ENCODE measurements at places on chromosomes 4 and X. TPM values are rescaled to one million over a fixed set of nuclear protein-coding genes. Genes with fewer than 3 reads are reported as not detected.

TACC3 gene
- total RNA-seq = 3.2 TPM

TENM3 gene
- 6.3 TPM for total RNA-seq

NLGN3 gene
- 1.5 TPM for total RNA-seq

MAGEA9 gene
- total RNA-seq = not detected

GRIPAP1 gene
- 15.7 TPM for total RNA-seq

DRD5 gene
- not detected for total RNA-seq

ZIC3 gene
- total RNA-seq = not detected

ZCCHC12 gene
- not detected for total RNA-seq

BTK gene
- total RNA-seq = not detected

PRRG3 gene
- total RNA-seq = 0.49 TPM

CXorf58 gene
- not detected for total RNA-seq

GRCh38 chr4:73603271-73603710, 16.9 kb downstream of the RASSF6 start:
- DNase-seq = peak; percentile 85

GRCh38 chrX:65034668-65035445, 58.6 kb upstream of the ZC4H2 start:
- DNase-seq = peak; percentile 60

DNA sequence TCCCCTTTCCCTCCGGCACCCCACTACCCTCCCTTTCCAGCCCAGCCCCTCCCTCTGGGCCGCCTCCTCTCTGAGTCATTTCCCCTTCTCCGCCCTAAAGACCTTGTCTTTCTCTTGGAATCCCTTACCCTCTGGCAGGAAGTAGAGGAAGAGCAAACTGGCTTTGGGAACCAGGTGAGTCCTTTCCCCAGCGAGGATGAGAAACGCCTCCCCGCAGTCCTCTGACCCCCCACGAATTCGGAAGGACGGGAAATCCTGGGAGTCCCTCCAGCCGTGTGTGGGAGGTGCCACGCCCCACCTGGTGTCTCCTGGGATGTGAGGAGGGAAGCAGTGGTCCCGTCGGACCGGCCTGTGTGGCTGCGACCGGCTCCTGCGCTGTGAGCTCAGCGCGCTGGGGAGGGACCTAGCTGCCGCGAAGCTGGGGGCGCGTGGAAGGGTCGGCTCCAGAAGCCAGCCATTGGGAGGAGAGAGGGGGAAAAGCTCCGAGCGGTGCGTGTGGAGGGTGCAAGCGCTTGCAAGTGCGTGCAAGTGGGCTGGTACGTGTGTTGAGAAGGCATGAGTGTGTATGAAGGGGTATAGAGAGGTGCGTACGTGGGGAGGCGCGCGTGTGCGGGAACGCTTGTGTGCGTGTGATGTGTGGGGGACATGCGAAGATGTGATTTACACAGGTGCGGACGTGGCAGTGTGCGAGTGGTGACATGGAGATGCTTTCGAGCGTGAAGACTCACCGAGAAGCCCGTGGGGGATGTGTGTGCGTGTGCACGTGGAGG, 46.3 kb downstream of the TEX13B start:
- DNase-seq = no peak

DNA sequence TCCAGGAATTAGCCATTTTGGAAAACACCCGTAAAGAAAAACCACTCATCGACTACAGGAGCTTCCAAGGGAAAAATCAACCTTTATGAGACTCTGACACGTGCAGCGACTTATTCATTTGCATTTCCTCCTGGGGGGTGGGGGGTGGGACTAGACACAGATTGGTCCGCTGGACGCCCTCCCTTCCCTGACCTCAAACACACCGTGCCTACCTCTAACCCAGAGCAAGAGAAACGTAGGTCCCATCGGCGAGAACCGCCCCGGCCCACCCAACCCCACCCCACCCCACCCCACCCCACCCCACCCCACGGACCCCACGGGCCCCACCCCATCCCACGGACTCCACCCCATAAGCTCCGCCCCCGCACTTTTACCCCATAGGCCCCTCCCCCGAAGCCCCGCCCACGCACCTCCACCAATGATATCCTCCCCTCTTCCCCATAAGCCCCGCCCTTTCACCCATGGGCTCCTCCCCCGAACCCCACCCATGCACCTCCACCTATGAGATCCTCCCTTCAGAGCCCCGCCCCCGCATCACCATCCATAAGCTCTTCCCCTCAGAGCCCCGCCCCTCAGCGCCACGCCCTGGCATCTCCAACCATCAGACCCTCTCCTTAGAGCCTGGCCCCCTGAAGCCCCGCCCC, 1.1 kb downstream of the GTPBP6 start:
- no peak for DNase-seq

DNA sequence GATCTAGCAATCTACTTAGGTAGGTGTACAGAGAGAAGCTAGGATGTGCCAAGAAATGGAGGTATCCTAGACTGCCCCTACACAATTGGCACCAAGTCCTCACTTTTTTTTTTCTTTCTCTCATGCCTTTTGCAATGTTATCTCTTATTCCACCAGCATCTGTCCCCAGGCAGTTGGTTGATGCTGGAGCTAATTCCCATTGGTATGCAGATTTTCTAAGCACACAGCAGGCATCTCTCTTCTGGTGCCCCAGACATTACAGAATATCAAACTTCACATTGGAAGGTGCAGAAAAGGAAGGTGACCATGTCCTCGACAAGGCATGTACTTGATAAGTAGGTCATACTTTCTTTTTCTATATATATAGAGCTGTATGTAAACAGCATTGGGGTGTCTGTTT, 21.6 kb downstream of the LUZP4 start:
- DNase-seq = no peak

GRCh38 chr4:143539670-143540023, 26.1 kb downstream of the SMARCA5 start:
- no peak for DNase-seq

DNA sequence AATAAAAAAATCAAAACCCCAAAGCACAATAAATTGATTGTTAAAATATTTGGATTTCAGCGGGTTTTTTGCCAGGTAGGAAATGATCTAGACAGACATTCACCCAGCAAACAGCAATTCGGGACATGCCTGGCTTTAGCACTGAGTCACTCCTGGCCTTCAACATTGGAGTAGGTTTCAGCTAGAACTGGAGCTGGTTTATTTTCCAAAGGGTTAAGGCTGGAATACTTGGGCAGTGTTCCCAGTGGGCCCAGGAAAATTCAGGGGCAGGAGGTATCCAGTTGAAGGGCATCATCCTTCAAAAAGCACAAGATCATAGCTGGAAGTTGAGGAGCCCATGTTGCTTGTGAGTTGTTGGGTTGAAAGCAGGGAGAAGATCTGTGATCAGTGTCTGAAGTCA, 41.0 kb downstream of the TXLNG start:
- peak; percentile 56 for DNase-seq

- DNase-seq = no peak
Measured at GRCh38 chr4:130361616-130362015, 1265.7 kb downstream of the C4orf33 start.

DNA sequence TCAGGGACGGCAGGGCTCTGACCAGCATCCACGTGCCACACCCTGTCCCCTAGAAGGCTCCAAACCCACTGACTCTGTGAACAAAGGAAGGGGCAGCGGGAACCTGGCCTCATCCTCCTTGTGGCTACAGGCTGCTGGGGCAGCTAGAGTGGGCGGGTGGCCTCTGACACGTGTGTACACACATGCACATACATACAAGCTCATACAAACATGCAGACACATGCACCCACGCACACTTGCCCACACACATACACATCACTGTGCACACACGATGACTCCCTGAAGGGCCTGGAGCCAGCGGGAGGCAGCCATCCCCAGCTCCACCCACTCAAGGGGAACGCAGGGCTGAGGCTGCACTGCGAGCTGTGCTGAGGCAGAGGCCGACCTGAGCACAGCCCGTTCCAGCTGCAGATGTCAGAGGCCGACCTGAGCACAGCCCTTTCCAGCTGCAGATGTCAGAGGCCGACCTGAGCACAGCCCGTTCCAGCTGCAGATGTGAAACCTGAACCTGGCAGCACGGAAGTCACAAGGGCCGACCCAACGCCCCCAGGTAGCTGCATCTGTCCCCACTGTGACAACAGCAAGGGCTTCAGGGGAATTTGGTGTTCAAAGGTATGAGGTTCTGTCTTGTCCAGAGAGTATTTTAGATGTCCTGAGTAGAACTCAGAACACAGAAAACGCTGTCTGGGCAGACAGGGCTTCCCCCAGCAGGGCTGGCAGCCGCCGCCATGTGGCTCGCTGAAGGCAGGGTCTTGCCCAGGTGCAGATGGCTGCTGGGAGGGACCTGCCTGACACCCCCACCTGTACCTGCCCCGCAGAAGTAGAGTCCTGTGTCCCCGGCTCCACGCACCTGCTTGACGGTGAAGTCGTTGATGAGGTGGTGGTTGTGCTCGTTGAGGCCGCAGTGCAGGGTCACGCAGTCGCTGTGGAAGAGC, 33.5 kb downstream of the CTBP1 start:
- DNase-seq = no peak

DNA sequence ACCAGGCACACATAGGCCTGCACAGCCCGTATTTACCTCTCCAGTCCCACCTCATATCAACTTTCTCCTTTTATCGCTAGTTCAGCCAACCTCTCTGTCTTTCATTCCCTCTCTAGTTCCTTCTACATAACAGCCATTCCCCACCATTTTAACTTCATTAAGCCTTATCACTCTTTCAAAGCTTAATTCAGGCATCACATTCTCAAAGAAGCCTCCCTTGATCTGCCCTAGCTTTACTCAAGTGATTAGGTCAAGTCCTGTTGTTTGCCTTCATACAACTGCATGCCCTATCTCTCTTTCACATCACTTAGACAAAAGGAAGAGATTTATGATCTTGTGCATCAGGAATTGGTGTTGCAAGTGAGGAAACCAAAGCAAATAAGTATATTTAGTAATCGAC, 74.2 kb downstream of the ALPK1 start:
- no peak for DNase-seq

DNA sequence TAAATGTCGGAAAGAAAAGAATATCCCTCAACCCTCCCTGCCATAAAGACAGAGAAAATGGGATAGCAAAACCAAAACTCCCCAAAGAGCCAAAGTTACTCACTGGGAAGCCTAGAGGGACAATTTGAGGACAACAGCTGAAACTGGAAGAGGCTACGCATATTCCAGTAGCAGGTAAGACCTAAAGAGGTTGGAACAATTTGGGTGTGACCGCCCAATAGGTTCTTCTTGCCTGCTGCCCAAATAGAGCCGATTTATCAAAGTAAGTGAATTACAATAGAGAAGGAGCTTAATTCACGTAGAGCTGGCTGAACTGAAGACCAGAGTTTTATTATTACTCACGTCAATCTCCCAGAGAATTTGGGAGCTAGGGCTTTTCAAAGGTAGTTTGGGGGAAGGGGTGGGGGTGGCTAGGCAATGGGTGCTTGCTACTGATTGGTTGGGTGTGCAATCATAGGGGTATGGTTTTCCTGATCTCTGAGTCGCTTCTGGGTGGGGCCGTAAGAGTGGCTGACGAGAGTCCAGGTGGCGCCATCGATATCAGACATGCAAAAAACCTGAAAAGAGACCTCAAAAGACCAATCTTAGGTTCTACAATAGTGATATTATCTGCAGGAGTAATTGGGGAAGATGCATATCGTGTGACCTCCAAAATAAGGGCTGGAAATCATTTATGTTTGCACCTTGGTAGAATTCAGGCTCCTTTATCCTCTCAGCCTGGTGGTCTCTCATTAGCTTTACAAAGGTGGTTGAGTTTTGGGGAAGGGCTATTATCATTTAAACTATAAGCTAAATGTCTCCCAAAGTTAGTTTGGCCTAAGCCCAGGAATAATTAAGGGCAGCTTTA, 39.0 kb upstream of the SLC7A3 start:
- no peak for DNase-seq

GRCh38 chr4:5942947-5943346, 50.1 kb upstream of the CRMP1 start:
- DNase-seq = no peak

DNA sequence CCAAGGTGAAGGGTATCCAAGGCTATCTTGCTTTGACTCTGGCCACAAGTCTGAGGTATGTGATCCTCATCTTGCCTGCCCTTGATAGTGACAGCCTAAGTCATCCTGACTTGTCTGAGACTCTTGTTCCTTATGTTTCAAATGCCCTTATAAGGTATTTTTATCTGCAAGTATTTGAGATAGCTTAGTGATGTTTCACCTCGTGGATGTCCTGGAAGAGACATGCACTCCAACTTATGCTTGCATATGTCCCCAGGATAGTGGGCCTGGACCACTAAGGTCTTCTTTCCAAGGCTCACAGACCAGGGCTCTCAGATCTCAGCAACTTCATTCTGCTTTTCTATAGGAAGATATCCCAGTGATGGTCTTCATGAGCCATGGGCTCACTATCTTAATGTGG, 120.5 kb upstream of the WDR1 start:
- DNase-seq = no peak

DNA sequence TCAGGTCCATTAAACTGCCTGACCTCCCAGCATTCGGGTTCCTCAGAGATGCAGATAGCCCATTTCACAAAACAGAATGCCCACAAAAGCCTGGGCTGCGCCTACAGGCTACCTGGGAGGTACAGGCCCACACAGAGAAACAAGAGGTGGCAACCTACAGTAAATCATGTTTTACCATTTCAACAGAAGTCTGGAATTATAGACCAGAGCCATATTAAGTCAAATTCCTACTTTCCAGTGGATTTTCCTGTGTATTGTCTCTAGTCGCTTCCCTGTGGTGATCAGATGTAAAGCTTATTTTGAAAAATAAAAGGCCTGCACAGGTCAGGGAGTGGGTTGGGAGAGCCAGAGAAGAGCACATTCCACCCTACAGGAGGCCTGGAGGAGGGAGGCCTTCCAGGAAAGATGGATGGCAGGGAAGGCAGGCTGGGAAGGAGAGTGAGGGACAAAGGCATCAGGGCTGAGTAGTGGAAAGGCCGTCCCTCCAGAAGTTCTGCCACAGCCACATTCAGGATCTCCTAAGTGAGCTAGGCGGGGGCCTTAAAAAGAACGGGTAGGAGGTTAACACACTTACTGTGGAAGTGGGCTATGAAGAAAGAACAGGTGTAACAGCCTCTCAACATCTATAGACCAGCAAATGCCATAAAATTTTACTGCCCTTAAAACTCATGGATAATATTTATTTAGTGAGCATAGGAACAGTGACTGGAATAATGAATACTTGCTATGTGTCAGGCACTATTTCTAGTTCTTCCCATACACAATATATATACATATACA, 19.0 kb upstream of the USO1 start:
- no peak for DNase-seq

GRCh38 chr4:41639291-41639690, 101.3 kb downstream of the LIMCH1 start:
- DNase-seq = no peak

GRCh38 chr4:84493092-84493850, 5.8 kb downstream of the NKX6-1 start:
- DNase-seq = peak; percentile 18

DNA sequence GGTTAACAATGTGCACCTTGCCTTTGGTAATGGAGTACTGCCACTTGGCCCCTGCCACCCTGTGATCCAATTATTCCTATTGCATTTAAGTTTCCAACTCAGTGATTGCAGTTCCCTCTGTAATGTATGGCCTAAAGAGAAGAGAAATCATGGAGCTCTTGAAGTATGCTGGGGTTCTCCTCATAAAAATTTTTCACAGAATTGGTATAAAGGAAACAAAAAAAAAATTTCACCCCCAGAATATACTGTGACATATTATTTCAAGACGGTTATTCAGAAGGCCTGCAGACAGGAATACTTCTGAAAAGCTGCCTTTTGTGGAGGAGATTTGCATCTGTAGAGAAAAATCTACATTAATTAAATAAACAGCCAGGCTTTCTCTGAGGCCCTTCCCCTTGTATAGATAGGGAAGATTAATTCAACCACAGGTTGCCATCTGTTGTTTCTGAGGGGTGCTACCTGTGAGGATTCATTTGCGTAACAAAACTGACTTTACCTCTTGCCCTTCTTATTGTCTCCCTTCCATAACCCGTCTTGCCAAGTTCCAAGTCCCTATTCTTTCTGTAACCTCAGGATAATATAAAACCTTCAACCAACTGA, 94.8 kb upstream of the LANCL3 start:
- DNase-seq = no peak

GRCh38 chrX:41164449-41164848, 79.2 kb downstream of the USP9X start:
- no peak for DNase-seq

All from fibroblast of the aortic adventitia (primary cell).